ENCODE measurements at places on chromosomes 13 and 19.

DNA sequence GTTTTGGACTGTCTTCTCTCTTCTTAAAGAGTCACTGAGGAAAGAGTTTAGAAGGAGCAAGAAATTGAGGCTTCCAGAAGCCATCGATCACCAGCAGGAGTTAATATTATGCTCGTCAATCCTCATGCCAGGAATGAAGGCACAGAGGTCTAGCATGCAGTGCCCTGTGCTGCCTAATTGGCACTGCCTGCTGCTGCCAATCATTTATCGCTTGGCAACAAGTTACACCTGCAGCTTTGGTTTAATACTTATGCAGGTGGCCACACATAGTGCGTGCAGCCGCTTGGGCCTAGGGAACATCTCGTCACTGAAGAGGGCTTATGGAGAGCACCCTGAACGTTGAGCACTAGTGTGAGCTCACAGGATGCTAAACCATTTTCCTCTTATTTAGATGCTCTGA lies 2.7 kb upstream of the SOX1 start:
- no peak for DNase-seq

- no peak for DNase-seq
Measured at GRCh38 chr13:33210090-33210489, 75.5 kb downstream of the STARD13 start.

- DNase-seq: no peak
Measured at GRCh38 chr13:41461527-41462139, 4.3 kb downstream of the RGCC start.

DNA sequence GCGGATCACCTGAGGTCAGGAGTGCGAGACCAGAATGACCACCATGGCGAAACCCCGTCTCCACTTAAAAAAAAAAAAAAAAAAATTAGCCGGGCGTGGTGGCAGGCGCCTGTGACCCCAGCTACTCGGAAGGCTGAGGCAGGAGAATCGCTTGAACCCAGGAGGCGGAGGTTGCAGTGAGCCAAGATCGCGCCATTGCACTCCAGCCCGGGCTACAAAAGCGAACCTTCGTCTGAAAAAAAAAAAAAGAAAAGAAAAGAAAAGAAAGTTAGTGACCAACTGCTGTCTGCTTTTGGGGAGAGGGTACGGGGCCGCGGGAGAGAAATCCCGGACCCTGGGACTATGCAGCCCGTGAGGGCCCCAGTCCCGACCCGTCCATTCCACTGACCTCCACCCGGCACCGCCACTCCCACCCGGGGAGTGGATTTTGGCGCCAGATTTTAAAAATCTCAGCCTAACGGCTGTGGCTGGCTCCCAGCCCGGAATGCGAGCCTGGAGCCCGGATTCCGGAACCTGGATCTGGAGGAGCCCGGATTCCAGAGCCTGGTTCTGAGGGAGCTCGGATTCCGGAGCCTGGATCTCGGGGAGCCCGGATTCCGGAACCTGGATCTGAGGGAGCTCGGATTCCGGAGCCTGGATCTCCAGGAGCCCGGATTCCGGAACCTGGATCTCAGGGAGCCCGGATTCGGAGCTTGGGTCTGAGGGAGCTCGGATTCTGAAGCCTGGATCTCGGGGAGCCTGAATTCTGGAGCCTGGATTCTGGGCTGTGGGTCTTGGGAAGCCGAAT lies 6.1 kb upstream of the LMNB2 start:
- DNase-seq: peak; percentile 97

GRCh38 chr13:42686165-42686564 lies 95.2 kb upstream of the FAM216B start:
- DNase-seq: peak; percentile 27

DNA sequence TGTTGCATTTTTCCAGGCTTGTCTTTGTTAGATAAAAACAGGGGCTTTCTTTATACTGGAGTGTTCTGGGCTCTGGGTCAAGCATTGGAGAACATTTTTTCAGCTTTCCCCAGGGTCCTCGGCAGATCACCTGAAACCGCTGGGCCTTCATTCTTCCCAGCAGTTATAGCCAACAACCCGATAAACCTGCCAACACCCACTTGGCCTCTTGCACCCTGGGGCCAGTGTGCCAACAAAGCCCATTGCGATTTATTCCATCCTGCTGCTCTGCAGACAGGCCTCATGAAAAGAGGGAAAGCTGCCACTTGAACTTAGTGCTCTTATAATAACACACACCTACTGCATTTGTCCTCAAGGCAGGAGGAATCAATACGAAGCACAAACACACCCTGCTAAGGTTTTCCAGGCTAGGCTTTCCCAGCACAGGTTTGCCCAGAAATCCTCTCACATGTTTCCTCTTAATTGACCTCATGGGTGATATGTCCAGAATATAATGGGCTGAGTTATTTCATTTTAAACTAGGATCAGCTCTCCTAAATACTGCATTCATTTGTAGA lies 669.3 kb downstream of the LIG4 start:
- DNase-seq: no peak

DNA sequence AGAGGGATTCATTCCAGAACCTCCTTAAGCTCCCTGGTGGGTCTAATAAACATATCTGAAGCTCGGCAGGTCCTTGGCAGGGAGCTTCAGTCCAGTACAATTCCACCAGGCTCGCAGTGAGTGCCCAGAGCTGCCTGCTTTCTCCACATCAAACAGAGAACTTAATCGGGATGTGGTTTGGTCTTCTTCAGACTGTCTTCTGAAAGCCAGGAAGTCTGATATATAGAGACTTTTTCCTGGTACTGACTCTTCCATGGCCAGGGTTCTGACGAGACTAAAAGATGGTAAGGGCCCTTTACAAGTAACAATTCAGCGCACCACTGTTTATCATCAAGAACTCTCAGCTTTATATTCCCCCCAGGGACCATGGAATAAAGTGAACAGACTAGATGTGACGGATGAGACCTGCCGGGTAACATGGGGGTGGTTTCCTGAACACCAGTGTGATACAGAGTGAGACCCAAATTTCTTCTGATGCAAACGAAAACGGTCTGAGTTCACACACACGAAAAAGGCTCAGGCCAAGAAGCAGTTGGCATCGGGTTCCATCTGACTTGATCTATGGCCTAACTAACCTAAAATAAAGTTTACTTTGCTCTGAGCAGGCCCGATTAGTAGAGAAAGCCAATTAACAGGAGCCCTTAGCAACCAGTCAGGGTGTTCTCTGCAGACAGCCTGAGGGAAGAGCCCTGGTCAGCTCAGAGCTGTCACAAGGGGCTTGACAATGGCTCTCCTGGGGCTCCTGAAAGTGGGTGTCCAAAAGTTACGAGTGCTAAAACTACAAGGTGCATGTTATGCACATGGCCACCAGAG lies 29.0 kb downstream of the RANBP3 start:
- DNase-seq: no peak

- DNase-seq: no peak
Measured at GRCh38 chr19:18742324-18742723, 48.8 kb downstream of the COMP start.

Data from iris pigment epithelial cell (primary cell).